ENCODE measurements at places on chromosomes 1 and 21.

DNA sequence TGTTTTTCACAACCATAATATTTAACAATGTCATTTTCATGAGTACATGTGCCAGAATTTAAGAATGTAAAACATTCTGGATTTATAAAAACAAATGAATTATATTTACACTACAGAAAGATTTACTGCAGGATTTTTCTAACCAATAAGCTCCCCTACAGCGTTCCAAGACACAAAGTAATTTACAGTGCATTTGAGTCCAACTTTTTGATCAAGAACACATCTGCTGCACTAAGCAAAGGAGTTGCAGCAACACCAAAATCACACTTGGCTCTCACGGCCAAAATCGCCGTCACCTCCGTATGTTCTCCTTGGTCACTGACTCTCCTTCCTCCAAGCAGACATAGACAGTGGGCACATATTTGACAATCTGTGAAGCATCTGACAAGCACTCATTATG is 7.7 kb downstream of the VPS26C start:
- no peak for DNase-seq

GRCh38 chr1:233394860-233395717 is 67.6 kb downstream of the MAP3K21 start:
- DNase-seq: no peak

- no peak for DNase-seq
Measured at GRCh38 chr1:209398313-209398991, 185.1 kb upstream of the CAMK1G start.

GRCh38 chr1:17696417-17697301 is 58.5 kb upstream of the ACTL8 start:
- no peak for DNase-seq

GRCh38 chr1:215793180-215793579 is 226.1 kb downstream of the KCTD3 start:
- no peak for DNase-seq

DNA sequence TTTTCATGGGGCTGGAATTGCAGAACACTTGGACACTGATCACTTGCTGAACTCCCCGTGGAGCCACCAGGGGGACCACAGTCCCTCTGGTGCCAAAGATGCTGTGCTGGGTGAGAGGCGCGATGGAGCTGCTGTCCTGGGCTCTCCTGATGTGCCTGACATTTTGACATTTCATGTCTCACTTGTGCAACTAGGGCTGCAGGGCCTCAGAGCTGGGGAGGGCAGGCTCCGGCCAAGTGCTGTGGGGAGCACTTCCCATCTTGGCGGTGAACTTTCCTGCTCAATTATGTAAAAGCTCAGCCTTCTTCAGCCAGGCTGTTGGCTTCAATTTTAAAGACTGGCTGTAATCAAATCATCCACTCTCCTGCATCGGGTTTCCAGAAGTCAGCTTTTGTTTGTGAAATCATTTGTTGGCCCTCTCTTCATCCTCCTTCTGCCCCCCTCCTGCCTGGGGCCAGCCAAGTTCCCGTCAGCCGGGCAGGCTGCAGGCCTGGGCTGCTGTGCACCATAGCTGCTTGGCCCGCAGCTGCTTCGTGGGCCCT is 36.8 kb downstream of the KCNAB2 start:
- no peak for DNase-seq

GRCh38 chr1:60947367-60947766 is 135.0 kb upstream of the NFIA start:
- no peak for DNase-seq

- DNase-seq: no peak
Measured at GRCh38 chr1:205584732-205585131, 47.1 kb downstream of the ELK4 start.

DNA sequence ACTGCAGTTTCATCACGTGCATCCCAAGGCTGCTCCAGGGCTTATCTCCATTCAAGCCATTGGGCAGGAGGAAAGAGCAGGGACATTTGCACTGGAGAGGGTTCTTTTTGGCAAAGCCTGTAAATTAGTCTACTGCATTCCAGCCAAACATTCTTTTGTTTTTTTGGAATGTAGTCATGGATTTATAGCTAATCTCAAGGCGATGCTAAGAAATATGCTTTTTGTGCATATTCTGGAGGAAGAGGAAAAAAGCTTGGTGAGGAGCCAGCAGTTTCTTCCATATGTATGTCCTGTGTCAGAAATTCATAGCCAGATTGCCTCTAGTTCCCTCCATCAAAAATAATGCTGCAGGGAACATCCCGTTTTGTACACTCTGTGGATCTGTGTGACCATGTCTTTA is 221.4 kb downstream of the BACH1 start:
- DNase-seq: no peak

GRCh38 chr1:67886076-67886475 is 52.8 kb upstream of the GNG12 start:
- no peak for DNase-seq

GRCh38 chr1:183106166-183106565 is 79.9 kb upstream of the LAMC2 start:
- no peak for DNase-seq

- DNase-seq: no peak
Measured at GRCh38 chr1:76868154-76868882, 1.0 kb downstream of the ST6GALNAC5 start.

DNA sequence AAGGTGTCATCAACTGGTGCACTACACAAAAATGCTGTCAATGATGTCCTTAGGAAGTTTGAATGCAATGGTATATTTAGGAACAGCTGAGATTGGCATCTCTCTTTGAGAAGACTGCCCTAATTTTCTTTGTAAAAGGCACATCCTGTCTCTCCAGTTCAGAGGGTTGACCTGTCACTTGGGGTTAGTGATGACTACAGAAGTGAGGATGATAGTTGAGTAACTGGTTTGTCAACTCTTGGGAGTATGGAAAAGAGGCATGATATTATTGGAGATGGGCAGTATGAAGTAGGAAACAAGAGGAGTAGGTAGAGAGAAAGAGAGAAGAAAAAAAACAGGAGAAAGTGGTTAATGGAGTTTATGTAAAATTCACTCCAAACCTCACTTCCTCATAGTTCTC is 40.4 kb upstream of the PIGC start:
- no peak for DNase-seq

DNA sequence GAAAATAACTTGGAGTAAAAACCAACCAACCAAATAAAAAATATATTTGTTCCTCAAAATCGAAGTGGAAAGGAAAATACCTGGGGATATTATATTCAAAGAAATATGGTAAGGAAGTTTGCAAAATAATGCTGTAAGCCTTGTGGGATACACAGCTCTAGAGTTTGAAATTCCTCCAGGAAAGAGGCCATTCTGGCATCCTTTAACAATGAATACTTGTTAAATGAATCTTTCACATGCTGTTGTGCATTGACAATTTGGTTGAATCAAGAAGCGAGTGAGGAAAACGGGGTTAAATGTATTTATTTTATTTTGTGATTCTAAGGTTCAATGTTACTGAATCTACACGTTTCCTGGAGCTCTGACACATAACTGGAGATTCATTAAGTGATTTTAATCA is 30.5 kb upstream of the NTNG1 start:
- DNase-seq: no peak

GRCh38 chr1:46342084-46342656 is 1.6 kb downstream of the NSUN4 start:
- no peak for DNase-seq

DNA sequence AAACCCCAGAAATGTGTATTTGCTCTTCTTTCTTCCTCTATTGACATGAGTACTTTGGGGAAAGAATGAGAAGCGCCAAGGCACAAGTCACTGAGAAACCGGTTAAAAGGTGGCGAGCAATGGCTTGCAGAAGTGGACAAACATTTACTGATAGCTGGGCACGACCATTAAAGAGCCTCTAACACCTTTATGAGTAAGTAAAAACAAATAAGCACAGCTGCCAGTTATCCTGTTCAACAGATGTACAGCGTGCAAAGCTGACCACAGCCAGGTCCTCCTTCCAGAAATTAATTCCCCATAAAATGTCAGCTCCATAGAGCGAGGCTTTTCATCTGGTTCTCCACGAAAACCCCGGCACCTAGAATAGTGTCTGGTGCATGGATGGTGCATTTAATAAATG is 72.7 kb downstream of the CAPZB start:
- no peak for DNase-seq

GRCh38 chr21:31875496-31876015 is 2.7 kb downstream of the HUNK start:
- no peak for DNase-seq

DNA sequence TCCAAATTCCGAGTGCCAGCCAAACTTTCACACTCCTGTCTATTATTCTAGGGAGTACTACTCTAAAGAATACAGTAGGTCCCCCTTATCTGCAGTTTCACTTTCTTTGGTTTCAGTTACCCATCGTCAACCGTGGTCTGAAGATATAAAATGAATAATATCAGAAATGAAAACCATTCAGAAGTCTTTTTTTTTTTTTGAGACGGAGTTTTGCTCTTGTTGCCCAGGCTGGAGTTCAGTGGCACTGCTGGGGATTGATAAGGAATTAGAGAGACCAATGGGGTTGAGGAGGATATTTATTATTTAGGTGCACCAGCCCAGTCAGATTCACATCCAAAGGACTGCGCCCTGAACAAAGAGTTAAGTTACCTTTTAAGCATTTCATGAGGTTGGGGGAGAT is 52.9 kb upstream of the SRSF10 start:
- no peak for DNase-seq

DNA sequence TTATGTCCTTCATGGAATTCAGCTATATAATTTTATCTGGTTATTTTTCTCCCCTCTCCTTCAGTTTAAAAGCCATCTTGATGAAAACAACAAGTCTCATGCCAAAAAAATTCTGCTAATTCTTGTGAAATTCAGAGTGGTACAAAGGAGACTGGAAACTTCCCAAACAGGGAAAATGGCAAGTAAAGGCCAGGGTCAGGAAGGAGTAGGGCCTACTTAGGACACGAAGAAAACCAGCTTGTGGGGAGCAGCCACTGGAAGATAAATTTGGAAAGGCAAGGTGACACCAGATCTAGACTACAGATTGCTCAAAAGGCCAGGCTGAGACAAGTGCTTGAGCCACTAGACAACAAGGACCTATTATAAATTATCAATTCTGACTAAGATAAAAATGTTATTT is 6.4 kb downstream of the TSTD1 start:
- no peak for DNase-seq

DNA sequence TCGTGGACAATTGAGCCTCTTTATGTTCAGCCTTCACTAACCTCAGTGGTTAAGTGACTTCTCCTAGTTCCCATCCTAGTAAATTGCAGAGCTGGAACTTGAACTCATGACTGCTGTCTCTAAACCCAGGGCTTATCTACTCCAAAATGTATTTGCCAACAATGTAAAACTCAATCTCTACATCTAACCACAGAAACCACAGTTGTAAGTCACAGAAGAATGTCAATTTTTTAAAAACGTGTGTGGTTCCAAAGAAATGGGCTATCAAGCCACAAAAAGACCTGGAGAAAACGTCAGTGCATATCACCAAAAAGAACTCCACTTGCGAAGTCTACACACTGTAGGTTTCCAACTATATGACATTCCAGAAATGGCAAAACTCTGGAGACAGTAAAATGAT is 172.6 kb upstream of the HMCN1 start:
- no peak for DNase-seq

GRCh38 chr21:41390043-41390639 is 28.3 kb downstream of the MX2 start:
- no peak for DNase-seq

DNA sequence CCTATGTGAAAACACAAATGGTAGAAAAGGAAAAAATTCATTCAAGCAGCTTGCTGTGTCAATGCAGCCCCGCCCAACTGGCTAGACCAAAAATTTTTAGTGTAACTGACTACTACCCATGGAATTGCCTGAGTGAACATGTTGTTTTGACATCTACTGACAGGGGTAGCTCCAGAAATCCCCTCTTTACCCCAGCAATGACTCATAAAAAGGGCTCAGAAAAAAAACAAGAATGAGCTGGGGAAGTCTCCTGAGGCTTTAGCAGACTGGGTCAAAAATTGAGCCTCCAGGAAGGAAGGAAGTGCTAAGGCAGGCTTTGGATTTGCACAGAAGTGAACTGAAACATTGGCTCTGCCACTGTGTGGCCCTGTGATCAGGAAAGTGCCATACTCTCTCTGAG is 24.4 kb upstream of the FGGY start:
- no peak for DNase-seq

- no peak for DNase-seq
Measured at GRCh38 chr21:46633566-46633965, 1.9 kb upstream of the PRMT2 start.

DNA sequence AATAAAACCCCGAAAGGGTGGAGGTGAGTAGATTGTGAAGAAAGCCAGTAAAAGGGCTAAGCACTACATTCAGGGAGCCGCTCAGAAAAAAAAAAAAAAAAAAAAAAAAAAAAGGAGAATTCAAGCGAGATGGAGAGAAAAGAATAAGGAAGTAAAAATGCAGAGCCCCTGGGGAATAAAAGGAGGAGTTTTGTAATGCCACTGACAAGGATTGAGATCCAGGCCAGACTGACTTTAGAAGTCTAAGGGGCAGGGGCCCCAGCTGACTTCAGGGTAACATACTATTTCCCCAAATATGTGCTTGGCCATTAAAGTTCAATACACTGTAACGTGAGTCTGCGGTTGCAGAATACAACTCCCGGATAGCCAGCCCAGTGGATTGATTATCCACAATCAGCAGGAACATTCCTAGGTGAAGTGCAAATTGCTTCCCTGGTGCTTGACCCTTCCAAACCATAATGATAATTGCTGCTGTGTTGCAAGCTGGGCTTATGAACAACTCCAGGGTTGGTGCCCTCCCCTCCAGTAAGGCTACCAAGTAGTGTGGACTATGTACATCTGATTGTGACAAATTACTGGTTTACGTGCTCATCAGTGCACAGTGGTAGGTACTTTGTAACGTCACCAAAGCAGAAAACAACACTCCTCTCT is 30.7 kb upstream of the RRP15 start:
- no peak for DNase-seq

DNA sequence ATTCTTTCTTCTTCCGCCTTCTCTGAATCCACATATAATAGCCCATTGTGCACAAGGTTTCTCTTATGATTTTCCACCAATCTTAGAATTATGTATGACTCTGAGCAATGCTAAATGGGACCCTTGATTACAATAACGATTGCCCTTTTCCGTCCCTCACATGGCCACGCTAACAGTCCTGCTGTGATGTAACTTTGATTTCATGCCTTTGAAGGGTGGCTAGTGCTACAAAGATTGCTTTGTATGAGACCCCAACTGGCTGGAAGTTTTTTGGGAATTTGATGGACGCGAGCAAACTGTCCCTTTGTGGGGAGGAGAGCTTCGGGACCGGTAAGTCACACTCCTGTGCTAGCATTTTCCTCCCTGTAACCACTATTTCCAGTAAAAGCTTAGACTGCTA is 45.3 kb downstream of the PGM1 start:
- no peak for DNase-seq

DNA sequence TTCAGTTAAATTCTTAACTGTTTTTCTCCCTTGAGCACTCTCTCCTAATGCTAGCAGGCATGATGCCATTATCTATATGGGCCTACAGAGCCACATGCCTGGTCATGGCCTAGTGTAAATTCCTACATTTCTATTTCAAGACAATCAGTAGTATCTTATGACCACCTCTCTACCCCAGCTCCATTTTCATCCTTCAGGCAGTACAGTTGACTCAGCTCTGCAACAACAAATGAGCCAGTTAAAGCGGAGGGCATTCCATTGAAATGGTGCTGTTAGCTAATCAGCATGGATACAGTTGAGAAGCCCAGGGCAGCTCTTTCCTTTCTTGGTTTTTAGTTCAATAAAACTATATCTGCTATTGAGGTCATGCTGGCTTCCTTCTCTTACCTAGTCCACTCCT is 150.0 kb downstream of the PPP1R12B start:
- DNase-seq: no peak

Data from stimulated activated CD4-positive, alpha-beta T cell treated with anti-CD3 and anti-CD28 coated beads, TNF-alpha, amount 100 ng/mL, for 48 hours (primary cell).